MV-4-11 (cell line): ENCODE measurements at places on chromosomes 13 and 19.

DNA sequence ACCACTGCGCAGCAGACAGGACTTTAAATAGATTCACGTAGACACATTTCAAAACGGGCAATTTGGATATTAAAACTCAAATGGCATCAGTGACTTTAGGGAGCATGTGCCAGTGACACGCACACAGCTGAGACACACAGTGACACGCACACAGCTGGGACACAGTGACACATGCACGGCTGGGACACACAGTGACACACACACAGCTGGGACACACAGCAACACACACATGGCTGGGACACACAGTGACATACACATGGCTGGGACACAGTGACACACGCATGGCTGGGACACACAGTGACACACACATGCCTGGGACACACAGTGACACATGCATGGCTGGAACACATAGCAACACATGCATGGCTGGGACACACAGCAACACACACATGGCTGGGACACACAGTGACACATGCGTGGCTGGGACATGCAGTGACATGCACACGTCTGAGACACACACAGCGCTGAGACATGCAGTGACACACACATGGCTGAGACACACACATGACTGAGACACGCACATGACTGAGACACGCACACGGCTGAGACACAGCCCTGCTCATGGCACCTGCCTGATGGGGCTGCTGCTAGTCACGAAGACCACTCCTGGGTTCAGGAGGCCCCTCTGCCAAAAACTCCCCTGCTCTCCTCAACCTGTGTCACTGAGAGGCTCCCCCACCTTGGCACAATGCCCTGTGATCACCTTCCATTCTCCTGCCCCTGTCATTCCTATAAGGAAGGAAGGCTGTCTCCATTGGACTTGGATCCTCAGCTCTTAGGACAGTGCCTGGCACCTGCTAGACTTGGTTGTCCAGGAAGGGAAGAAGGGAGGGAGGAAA is 52.5 kb downstream of the SOX1 start:
- no peak for DNase-seq

DNA sequence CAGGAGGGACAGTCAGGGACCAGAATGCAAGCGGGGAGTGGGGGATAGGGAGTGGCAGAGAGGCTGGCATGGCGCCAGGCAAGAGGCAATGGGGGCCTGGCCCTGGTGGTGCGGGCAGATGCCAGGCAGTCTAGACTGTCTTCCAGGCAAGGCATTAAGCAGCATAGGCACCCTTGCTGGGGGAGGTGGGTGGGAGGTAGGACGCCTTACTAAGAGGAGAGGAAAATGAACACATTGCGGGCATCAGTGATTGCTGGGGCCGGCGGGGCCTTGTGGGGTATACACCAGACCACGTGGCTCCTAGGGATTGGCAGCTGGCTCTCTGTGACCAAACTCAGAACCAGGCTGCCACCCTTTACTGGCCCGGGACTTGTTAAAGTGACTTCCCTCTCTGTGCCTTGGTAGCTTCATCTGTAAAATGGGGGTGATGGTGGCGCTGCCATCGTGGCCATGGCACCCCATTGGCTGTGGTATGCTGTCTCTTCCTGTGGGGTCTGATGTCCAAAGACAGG is 46.0 kb downstream of the DNM2 start:
- no peak for DNase-seq

DNA sequence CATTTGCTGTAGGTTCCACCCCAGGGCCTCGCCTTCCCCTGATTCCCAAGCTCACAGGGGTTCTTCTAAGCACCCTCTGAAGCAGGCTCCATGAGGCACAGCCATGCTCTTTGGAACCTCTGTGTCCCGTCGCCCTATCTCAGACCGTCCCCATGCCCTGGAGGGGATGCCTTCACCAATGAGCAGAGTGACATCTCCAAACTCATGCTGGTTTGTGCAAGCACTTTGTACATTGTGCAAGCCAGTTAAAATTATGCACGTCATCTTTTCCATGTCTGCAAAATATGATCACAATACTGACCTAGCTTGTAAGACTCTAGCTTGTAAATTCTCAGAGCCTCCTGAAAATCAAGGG is 46.5 kb upstream of the RAP2A start:
- DNase-seq = peak; percentile 78

DNA sequence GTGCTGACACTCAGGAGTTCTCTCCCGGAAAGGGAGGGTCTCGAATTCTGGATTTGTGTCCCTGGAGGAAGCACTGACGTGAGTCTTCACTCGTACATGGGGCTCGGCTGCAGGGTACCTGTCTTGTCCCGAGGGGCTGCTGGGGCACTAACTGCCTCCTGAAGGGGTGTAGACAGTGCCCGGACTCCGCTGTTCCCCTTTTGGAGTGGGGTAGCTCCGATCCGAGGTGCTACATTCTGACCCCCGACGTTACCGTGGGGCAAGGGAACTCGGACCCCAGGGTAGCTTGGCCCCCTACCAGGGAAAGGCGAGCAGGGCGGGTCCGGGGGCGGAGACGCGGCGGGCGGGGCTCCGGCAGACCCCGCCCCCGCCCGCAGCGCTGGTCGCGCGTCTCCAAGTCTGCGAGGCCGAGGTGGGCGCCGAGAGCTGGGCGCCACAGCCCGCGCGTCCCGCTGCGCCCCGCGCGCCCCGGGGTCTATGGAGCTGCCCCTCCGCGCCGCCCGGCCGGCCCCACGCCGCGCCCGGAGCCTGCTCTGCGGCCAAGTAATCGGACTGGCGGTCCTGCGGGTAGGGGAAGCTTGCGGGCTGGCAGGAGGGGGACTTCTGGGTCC is at the start of gene NPAS1:
Gene NPAS1, plus strand, starts transcription at position 407 of the 611 bp plus-strand sequence. CDS start 1,211 bp downstream, outside the sequence.
- no peak for DNase-seq

DNA sequence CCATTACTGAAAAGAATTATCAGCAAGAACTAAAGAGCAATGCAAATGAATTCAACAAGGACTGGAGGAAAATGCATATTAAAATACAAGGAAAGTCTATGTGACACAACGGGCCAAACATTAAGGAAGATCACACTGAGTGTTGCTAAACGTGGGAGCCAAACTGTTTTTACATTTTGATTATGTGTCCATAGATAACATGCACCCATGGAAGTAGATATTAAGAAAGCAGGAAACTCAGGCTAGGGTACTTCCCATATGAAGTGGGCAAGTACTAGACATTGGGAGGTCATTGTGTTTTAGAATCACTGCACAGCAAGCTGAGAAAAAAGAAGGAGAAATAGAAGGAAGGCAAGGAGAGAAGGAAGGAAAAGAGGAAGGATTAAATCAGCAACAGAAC is 161.8 kb downstream of the KCTD12 start:
- no peak for DNase-seq

GRCh38 chr13:56907766-56908165 is 233.0 kb upstream of the PRR20A start:
- no peak for DNase-seq

GRCh38 chr13:94726425-94726824 is 14.1 kb upstream of the SOX21 start:
- no peak for DNase-seq

DNA sequence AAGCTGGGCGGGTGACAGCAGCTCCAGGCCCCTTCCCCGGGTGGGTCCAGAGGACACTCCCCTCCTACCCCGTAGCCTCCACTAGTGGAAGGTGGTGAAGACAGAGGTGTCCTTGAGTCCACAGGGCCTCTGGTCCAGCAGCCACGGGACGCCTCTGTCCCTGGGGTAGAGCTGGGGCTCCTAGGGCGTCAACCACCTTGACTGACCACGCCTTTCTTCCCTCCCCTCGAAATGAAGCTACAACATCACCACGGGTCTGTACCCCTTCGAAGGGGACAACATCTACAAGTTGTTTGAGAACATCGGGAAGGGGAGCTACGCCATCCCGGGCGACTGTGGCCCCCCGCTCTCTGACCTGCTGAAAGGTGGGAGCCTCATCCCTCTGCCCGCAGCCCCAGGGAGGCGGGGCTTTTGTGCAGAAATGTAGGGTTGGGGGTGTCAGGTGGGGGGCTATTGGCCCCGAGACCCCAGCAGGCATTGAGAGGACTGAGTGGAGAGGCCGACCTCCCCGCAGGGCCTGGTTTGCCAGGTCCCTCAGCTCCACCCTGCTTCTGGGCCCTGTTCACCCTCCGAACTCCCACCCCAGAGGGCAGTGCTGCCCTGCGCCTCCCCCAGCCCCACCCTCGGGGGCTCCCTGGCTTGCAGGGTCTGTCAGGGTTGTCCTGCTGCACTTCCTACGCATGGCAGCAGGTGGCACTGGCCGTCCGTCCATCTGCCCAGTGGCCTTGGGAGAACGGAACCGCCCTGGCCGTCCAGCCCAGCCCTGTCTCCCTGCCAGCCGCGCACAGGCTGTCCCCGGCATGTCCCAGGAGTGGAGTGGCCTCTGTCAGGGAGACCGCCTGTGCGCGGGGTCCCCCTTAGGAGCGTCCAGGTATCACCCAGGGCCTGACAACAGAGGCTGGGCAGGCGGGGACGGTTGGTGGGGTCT is 15.7 kb downstream of the STK11 start:
- DNase-seq = no peak

DNA sequence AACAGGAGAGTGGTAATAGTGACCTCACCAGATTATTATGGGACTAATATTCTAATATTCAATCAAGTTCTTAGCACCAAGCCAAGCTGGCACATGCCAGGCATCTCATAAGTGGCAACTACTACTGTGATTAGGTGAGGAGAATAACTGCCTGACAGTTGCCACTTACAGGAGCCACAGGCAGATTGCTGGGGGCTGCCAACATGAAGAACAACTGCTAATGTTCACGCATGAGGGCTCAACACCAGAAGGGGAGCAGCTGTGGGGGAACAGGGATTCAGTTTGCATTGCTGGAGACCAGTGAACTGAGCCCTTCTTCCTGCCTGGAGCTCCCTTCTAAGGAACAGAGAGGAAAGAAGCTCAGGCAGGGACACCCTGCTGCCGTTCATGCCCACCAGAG is 504.5 kb downstream of the FOXO1 start:
- DNase-seq = no peak

DNA sequence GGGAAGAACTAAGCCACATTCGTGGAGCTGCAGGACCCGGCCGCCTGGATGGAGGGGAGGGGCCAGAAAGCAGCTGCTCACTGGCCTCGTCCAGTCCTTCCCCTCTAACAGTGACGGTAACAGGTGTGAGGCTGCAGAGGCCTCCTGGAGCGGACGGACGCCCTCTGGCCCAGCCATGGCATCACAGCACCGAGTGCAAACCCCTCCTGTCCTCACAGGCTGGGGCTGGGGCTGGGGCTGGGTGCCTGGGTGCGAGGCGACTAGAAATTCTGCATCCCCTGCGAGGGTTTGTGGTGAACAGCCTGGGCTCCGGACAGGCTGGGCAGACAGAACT is 3.6 kb downstream of the MICOS13 start:
- no peak for DNase-seq
